ENCODE measurements at places on chromosomes 3 and 15.

DNA sequence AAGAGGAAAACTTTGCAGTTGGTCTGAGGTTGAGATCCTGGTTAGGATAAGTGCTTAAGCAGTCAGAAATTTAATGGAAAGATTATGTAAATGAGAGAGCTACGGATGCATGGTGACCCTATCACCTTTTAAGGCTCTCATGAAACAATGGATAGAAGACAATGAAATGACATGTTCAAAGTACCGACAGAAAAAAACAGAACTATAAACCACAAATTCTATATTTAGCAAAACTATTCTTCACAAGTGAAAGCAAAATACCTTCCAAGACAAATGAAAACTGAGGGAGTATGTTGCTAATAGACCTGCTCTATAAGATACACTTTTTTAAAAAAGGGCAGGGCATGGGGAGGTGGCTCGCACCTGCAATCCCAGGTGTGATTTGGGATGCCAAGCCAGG is 32.2 kb downstream of the DNAAF4 start:
- no peak for DNase-seq

- DNase-seq = no peak
Observed at GRCh38 chr15:80669663-80670273, 25.3 kb upstream of the ABHD17C start.

GRCh38 chr3:78314327-78314726 is 1274.4 kb downstream of the ROBO2 start:
- no peak for DNase-seq

GRCh38 chr3:128488991-128489673 is 3.9 kb downstream of the GATA2 start:
- DNase-seq = no peak

GRCh38 chr15:25060996-25061620 is 106.3 kb downstream of the SNRPN start:
- no peak for DNase-seq

DNA sequence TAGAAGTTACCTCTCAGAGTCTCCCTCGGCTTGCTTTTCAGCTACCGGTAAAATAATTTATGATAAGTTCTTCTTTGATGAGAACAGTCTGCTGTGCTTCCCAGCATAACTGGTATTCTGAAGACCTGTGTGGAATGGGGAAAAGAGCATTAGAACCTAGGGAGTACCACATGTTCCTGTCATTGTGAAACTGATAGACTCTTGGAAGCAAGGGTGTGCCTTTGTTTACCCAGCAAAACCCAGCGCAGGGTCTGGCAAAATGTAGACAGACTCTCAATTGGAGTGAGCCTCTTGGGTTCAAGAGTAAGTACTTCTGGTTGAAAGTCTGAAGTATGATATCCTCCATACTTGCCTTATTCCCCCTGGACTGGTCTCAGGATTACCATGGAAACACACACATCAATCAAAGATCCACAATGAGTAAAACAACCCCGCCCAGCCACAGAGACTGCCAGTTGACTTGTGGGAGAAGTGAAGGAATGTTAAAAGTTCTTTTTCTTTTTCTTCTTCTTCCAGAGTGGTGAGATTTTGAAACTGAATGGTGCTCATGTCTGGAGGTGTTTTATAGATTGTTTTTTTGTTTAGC is 652.4 kb upstream of the NAALADL2 start:
- no peak for DNase-seq

DNA sequence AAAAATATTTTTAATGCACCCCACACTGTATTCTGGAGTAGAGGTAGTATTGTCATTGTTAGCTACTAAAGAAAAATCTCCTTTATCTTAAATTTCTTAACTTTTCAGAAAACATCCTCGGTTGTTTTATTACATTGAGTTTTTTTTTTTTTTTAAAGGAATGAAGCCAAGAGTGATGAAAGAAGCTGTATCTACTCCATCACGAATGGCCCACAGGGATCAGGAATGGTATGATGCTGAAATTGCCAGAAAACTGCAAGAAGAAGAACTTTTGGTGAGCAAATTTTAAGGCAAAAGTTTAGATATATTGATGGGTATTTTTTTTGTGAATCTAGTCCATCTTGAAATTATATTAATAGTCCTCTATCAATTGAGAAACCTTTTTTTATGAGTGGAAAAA is 49.7 kb upstream of the UTS2B start:
- DNase-seq = no peak

GRCh38 chr15:43361313-43361903 is 9.4 kb downstream of the ZSCAN29 start:
- no peak for DNase-seq

DNA sequence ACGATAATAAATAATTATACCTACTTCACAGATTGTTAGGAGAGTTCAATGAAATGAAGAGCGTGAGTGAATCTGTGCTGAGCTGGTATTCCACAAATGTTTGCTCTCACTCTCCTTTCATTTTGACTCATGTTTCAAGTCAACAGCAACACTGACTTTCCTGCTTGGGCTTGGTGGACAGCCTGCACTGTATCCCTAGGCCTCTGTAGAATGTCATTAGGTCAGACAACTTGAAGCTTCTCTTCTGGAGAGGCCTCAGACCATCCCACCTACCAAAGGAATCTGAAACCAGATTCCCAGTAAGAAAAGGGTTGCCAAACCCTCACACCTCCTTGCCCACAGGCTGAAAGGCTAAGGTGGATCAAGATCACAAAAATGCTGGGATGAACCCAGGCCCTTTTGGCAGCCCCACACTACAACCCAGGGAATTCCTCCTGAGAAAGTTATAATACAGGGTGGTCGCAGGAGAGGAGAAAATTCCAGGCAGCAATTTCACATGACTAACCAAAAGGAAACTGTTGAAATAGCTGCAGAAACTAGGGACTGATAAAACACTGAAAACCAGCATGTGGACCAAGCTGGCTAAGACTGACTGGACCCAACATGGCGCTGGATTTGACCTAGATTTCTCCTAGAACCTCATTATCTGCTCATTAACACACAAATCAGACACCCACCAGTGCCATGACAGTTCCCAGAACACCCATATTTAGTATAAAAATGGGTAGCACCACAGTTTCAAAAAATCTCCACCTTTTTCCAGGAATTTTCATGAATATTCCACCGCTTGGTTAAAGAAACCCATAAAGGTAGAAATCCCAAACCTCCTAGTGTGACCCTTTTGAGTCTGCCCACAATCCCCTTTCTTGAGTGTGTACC is 57.0 kb upstream of the ZNF148 start:
- no peak for DNase-seq

GRCh38 chr3:187679638-187680396 is 9.6 kb upstream of the SST start:
- peak; percentile 27 for DNase-seq

DNA sequence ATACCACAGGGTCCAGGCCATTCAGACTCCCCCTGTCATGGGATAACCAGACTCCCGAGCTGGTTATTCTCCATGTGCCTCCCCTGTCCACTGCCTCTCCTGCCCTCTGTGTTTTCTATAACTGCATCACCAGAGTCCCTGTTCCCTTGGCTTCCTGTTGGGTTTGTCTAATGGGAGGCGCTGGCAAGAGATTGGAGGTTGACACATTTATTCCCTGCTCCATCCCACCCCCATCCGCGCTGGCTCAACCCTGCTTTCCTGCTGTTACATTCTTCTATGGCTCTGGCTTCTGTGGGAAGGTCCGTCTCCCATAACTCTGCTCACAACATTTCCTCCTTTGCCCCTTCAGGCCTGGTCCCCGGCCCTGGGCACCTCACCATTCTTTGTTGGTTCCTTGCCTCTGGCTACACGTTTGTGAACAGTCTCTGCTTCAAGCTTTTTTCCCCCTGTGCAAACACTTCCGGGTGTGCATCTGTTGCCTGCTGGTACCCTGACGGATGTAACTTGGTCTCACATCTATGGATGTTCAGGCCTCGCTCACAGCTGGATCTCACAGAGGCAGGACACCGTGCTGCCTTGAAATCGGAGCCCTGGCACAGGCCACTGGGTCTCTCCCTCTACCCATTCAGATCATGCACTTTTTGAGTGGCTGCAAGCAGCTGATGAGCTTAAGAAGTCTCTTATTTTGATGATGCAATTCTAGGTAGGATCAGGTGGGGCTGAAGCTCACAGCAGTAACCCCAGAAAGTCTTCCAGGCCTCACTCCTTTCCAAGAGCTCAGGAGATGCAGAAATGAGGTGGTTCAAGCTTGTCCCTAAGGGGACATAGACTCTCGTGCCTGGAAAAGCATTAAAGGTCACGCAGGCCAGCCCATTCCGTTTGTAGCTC is 68.6 kb upstream of the ATP13A3 start:
- no peak for DNase-seq

- no peak for DNase-seq
Observed at GRCh38 chr3:20480786-20481365, 294.9 kb upstream of the SGO1 start.

- no peak for DNase-seq
Observed at GRCh38 chr3:94573337-94573736, 510.5 kb downstream of the NSUN3 start.

GRCh38 chr3:125072301-125072700 is 16.5 kb upstream of the HEG1 start:
- no peak for DNase-seq

DNA sequence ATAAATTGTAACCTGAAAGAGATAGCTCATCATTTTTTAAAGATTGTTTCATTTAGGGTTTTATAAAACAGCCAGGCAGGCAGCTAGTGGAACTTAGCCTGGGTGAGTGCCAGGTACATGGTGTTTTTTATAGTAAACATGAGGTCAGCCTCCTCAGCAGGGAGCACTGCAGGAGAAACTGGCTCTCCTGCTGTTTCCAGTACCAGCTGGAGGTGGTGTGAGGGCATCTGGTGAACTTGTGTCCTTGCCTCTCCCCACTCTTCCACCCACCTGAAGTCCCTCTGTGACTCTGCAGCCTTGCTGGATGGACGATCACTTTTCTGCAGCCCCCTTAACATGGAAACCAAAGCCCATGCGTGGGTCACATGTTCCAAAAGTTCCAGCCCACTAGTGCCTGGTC is 128.4 kb downstream of the FAM174B start:
- no peak for DNase-seq

GRCh38 chr3:130227540-130227939 is 117.9 kb upstream of the COL6A5 start:
- DNase-seq = no peak

GRCh38 chr15:29222129-29222853 is 47.3 kb downstream of the NSMCE3 start:
- no peak for DNase-seq

GRCh38 chr3:159804726-159805410 is 183.8 kb upstream of the IL12A start:
- DNase-seq = peak; percentile 7

- DNase-seq = no peak
Observed at GRCh38 chr3:115685097-115685496, 61.8 kb downstream of the GAP43 start.

DNA sequence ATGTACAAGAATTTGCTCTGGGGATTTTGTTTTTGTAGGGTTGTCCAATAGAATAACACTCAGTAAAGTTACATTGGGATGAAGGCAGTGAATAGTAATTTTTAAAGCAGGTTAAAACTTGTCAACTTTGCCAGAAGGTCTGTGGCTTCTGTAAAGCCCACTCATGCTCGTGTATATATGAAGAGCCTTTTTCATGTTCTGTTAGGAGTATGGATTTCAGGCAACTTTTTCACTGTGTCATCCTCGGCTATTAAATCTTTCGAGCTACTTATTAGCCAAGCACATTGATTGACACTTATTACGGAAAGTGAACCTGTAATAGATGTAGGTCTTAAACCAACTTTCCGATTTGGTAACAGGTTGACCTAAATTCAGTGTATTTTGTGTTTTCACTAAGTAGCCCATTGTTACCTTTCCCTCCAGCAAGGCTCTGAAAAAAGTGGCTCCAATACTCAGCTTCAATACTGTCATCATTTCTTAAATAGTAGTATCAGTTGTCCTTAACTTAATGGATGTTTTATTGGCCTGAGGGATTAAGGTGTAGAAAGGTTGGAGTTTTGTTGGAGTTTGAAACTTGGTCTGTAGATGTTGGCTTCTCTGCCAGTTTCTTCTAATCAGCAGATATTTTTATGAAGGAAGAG is 1.7 kb downstream of the PAK2 start:
- DNase-seq = no peak

- no peak for DNase-seq
Observed at GRCh38 chr15:62797171-62797570, 245.4 kb upstream of the TPM1 start.

GRCh38 chr3:46824211-46824970 is 38.9 kb downstream of the MYL3 start:
- no peak for DNase-seq

GRCh38 chr3:102189541-102189940 is 245.3 kb upstream of the ZPLD1 start:
- DNase-seq = no peak

GRCh38 chr3:16109929-16110328 is 64.6 kb upstream of the GALNT15 start:
- no peak for DNase-seq

DNA sequence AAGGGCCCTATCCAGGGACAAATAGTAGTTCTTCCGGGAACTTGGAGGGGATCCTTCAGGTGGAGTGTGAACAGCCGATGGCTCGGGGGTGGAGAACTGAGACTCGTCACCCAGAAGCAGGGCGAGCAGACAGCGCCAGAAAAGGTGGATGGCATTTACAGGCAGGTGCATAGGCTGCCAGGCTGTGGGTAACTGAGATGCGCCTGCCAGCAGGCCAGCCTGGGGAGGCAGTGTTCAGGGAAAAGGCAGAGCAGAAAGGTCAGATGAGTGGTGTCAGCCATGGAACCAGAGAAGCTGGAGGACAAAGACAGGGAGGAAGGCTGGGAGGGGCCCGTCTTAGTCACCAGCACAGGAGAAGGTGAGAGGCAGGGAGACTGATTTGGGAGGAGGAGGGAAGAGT is 53.0 kb upstream of the SEC22A start:
- no peak for DNase-seq

GRCh38 chr3:24944805-24945520 is 450.3 kb upstream of the THRB start:
- DNase-seq = no peak

DNA sequence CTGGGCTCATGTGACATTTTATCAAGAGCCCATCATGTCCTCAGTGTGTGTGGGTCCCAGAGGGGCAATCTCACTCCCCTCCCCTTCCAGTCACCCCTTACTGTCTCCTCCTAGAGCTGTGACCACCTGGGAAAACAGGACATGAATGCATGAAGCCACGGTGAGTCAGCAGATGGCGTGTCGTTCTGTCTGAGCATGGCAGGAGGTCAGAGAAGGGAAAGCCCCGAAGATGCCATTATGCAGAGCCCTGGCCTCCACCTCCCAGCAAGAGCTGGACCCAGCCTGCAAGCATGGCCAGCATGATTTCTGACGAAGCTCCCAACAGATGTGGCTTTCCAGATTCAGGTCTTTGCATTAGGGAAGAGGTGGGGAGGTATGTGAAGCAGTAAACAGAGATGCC is 118.5 kb downstream of the TLE3 start:
- no peak for DNase-seq

GRCh38 chr3:139672884-139673283 is 4.9 kb downstream of the NMNAT3 start:
- DNase-seq = no peak

- DNase-seq = no peak
Observed at GRCh38 chr3:112685420-112685819, 44.5 kb upstream of the CCDC80 start.

GRCh38 chr3:23856286-23856685 is 50.5 kb downstream of the UBE2E1 start:
- no peak for DNase-seq

Measured in CMK (cell line).